ENCODE measurements at places on chromosomes 5 and 9.

DNA sequence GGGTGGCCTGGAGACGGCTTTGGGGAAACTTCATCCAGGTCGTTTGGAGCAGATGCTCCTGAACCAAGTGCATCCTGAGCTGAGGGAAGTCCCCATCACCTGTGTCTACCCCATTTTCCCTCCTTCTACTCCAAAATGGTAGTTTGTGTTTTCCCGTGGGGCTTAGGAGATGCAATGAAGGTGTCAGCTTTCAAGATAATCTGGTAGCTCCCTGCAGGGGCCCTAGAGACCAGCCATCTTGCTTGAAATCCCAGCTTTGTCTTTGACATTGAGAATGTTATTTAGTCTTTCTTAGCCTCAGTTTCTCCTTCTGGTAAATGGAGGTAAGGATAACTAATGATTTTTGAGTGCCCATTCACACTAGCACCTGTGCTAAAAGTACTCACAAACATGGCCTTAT is 77.4 kb downstream of the WWC1 start:
- DNase-seq: no peak

DNA sequence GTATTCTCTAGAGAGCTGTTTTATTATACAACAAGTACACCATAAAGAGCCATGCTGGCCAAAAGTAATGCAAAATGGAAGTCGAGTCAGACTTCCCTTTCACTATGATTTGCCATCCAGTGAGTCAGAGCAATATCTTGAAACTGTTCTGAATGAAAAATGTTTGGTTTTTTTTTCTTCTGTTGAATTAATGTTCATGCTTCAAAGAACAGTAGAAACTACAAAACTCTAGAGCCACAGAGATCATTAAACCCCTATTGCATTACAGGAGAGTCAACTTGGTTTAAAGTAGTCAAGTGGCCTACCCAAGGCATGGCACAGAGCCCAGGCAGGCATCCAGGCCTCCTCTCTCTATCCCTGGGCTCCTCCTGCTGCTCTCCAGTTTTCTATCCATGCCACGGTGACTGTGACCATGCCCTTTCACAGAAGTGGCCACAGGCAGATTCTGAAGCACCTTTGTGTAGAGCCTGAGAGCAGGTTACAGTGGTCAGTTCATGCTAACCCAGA is 358.9 kb downstream of the DEPDC1B start:
- DNase-seq: no peak

DNA sequence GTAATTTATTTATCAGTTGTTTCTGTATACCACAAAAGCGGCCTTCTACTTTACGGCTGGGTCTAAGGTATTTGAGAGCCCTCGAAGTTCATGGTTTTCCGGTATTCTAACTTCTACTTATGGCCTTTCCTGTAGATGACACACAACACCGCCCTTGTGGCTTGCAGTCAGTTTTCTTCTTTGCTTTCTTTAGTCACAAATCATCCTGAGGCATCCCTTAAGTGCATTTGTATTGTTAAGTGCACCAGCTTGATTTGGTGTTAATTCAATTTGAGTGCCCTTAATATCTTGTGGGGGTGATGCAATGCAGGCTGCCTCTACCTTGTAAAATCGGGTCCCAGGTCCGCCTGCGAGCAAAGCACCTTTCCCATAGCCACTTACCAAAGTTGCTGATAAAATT is 511.9 kb downstream of the CCDC171 start:
- DNase-seq: no peak

DNA sequence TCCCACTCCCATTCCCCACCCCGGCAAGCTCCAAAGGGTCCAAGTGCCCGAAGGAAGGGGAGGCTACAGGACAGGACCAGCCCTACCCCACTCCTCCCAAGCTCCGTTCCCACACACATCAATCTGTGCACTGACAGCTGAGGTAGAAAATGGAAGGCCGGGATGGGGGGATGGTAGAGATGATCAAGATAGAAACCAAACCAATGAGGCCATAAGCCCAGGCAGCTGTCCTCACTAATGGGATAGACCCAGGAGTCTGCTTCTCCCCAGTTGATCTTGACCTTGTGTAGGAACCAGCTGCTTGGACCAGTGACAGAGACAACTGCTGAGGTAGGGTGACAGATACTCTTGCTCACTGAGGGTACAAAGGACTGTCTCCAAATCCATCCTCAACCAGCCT is 38.6 kb downstream of the B4GALT1 start:
- no peak for DNase-seq

GRCh38 chr5:143801252-143801939 is 10.6 kb upstream of the HMHB1 start:
- DNase-seq: no peak

DNA sequence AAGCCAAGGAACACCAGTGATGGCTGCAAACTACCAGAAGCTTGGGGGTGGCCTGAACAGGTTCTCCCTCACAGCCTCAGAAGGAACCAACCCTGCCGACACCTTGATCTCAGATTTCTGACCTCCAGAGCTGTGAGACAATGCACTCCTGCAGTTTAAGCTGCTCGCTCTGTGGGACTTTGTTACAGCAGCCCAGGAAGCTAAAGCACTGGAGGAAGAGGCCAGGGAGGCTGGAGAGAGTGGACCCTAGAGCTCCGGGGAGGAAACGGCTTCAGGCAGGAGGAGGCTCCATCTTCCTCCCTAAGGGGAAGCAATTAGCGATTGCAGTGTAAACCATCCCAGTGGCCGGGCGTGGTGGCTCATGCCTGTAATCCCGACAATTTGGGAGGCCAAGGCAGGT is 25.1 kb downstream of the BARX1 start:
- DNase-seq: no peak

GRCh38 chr9:134290603-134291451 is 35.4 kb upstream of the RXRA start:
- no peak for DNase-seq

- no peak for DNase-seq
These were observed 39.2 kb downstream of the YIPF5 start for GRCh38 chr5:144131261-144131660.

DNA sequence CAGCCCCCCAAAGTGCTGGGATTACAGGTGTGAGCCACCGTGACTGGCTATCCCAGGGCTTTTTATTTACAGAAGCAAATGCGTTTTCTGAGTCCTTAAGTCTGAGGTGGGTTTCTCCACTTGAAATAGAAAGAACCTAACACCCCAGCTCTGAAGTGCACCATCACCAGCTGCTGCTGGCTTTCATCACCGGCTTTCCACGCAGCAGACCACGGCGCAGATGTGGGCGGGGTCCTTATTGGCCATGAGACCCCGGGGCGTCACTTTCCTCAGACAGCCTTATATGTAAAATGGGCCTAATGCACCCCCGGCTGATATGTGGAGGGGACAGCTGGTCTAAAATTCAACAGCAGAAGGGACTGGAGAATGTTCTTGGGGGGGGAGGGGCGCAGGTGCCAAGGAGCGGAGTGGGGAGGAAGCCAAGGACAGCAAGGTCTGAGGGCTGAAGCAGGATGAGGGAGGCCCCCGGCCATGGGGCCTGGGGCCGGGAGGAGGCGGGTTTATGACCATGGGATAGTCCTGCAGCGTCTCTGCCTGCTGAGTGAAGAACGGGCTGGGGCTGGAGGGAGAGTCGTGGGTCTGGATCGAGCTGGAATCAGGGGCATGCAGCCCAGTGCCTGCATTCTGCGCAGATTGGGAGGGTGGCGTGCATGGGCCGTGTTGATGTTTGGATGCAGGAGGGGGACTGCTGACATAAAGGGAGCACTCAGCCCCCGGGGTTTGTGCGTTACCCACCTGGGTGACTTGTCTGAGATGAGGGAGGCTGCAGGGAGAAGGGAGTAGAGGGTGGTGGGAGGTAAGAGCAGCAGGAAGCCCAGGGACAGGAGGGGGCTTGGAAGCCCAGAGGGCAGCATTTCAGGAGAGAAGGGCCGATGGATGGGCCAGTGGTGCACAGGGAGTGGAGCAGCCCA is 30.2 kb downstream of the RASGEF1C start:
- DNase-seq: no peak

DNA sequence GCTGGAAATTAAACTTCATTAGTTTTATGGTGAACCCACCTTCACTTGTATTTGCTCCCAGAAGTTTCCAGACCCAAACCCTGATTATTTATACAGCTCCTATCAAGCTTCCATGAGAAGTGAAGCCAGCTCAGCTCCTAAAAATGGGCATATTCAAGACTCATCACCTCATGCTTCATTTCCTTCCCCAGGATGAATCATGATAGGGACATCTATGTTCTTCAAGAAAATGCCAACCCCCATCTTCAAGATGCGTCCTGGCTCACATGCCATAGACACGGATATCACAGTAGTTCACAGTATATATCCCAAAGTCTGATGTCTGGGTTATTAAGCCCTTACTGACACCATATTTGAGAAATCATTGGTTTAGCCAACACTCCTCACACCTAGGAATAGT is 217.6 kb downstream of the NPR3 start:
- DNase-seq: no peak

DNA sequence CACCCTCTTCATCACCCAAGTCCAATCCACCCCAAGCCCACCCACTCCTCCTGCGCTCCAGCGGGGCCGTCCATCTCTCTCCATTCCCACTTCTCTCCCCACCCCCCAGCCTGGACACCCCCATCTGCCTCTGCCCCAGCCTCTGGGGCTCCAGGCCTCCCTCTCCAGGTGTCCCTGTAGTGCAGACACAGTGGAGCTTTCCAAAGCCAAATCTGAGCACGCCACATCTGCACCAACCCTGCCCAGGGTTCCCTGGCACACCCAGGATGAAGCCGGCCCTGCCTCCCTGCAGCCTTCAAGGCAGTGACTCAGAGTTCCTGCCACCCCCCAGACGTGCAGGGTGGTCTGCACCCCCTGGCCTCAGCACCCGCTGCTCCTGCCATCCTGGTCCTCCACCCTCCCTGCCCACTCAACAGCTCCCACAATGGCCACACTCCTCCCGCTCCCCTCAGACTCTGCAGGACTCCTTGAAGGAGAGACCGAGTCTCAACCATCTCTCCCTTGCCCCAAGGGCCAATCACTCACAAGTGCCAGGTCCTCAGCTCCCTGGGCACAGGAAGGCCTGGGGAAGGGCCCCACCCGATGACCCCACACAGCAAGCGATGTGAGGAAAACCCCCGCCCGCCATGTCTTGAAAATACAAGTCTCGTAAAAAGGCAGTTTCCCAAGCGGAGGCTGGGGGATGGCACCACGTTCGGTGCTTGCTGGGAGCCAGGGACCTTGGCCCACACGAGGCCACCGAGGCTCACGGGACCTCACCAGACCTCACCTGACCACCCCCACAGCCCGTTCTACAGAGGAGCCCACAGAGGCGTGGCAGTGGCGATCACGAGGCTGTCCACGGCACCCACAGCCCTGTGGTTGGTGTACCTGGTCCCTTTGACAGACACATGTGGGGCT is 22.2 kb downstream of the VAV2 start:
- no peak for DNase-seq

GRCh38 chr5:180137401-180138213 is 66.0 kb upstream of the RNF130 start:
- DNase-seq: no peak

- no peak for DNase-seq
These were observed 20.4 kb downstream of the ACO1 start for GRCh38 chr9:32404856-32405255.

GRCh38 chr9:75855509-75855908 is 35.0 kb upstream of the PCSK5 start:
- DNase-seq: no peak

DNA sequence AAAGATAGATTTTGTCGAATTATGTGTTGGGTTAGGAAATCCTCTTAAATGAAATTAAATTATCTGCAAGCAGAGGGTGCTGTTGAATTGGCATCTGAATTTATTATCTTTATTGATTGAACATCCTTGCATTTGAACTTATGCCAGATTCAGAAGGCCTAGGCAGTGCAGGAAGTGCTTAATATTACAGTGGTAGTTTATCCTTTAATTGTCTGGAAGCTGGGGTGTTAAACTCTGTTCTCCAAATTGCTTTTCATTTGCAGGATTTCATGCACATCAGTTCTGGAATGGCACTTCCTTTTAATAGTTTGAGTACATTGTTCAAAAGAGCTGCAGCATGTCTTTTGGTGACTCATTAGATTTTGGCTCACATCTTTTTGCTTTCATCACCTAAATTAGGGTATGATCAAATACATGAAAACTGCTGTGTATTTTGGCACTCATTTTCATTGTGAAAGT is 186.3 kb downstream of the KDM4C start:
- no peak for DNase-seq

DNA sequence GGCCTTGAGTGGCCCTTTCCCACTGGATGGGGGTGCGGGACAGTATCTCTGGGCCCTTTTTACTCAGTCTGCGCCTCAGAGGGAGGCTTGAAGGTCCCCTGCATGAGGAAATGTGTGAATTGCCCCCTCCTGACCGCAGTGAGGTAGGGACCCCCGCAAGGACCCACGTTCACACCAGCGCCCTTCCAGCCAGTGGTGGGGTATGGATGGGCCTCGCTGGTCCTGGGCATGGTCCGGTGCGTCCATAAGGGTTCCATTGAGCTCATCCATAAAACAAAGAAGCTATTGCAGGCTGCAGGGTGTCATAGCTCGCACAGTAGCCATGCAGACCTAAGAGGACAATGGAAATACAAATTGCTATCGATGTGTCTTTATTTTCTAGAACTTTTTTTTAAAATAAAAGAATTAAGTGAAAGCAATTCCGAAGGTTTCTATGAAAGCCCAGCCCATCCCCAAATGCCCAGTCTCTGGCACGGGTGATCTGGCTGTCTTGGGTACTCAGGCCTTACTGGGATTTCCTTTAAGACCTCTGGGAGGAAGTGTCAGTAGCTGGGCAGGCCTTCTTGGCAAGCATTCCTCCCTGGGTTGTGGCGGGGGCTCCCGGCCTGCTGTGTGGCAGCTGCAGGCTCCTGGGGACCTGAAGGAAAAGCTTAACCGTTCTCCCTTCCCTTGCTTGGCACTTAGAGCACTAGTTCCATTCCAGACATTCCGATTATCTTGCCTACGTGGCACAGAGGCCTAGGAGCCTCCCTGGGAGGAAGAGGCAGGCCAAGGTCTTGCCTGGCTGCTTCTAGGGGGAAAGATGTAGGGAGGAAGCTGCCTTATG is 1.5 kb upstream of the SEMA5A start:
- no peak for DNase-seq

DNA sequence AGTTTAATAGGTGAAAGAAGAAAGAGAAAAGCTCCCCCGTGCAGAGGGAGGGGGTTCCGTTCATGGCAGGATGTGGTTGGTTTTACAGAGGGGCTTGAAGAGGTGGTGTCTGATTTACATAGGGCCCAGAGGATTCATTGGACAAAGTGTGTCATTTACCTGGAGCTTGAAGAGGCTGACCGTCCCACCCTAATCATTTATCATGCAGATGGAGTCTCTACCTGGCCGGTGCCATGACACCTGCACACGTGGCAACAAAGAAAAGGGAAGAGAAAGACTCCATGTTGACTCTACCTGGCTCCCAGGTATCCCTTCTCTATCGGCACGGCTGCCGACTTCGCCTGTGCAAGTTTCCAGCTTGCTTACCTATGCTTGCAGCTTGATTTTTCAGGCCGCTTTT is 35.3 kb upstream of the PRRC2B start:
- no peak for DNase-seq

- DNase-seq: no peak
These were observed 446.2 kb downstream of the PLK2 start for GRCh38 chr5:58013542-58014258.

GRCh38 chr5:120055858-120056257 is 408.2 kb upstream of the PRR16 start:
- no peak for DNase-seq

GRCh38 chr5:53900677-53901076 is 340.2 kb downstream of the NDUFS4 start:
- no peak for DNase-seq

GRCh38 chr9:112548836-112549595 is 62.4 kb downstream of the KIAA1958 start:
- DNase-seq: no peak

- DNase-seq: no peak
These were observed 70.5 kb upstream of the SPRY4 start for GRCh38 chr5:142395334-142395733.

- no peak for DNase-seq
These were observed 78.0 kb upstream of the LHFPL2 start for GRCh38 chr5:78726571-78726970.

- DNase-seq: no peak
These were observed 215.7 kb downstream of the GAS1 start for GRCh38 chr9:86731511-86732063.
